ENCODE measurements at places on chromosomes 1 and 21.
A peak's percentile ranks its signal among the peaks of the same experiment; 100 is the strongest.

DNA sequence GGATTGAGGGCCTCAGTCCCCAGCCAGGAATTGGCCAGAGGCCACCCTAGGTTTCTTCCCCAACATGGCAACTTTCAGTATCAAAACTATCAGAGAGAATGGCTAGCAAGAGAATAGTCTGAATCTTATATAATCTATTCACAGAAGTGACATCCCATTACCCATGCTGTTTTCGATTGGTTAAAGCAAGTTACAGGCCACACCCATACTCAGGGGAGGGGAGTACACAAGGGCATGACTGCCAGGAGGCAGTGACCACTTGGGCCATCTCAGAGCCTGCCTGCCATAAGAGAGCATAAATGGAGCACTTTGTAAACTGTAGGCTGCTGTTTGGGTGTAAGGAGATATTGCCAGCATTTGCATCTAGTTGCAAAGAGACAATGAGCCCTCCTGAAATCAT lies 65.4 kb downstream of the FAM163A start:
- DNase-seq, result no peak

DNA sequence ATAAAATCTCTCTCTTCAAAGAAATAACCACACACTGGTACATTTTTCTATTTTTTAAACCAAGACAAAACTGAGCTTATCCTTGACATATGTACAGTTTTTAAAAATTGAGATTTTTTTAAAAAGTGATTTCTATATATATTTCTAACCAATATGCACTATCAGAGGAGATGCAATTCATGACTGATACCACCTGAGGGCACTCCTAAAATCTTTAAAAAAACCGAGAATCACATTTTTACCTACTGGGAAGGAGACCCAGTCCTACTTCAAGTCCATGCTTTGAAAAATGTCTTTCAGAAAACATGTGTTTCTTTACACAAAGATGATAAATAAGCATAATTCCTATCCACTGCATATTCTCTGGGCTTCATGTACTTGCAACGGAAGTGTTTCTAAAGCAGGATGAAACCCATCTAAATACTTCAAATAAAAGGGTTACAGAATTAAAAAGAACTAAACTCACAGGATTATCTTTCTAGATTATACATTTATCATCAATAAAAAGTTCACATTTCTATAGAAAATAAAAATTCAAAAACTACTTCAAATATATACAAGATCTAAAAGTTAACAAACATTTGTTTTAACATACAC lies 98.6 kb downstream of the ENAH start:
- DNase-seq, result peak; percentile 28

- DNase-seq, result peak; percentile 48
These were observed 683 bp downstream of the LRRC8D start for GRCh38 chr1:89821322-89822108.

- no peak for DNase-seq
These were observed 14.8 kb downstream of the SIM2 start for GRCh38 chr21:36713746-36714145.

- no peak for DNase-seq
These were observed 811.3 kb upstream of the ADGRL2 start for GRCh38 chr1:80989455-80989854.

DNA sequence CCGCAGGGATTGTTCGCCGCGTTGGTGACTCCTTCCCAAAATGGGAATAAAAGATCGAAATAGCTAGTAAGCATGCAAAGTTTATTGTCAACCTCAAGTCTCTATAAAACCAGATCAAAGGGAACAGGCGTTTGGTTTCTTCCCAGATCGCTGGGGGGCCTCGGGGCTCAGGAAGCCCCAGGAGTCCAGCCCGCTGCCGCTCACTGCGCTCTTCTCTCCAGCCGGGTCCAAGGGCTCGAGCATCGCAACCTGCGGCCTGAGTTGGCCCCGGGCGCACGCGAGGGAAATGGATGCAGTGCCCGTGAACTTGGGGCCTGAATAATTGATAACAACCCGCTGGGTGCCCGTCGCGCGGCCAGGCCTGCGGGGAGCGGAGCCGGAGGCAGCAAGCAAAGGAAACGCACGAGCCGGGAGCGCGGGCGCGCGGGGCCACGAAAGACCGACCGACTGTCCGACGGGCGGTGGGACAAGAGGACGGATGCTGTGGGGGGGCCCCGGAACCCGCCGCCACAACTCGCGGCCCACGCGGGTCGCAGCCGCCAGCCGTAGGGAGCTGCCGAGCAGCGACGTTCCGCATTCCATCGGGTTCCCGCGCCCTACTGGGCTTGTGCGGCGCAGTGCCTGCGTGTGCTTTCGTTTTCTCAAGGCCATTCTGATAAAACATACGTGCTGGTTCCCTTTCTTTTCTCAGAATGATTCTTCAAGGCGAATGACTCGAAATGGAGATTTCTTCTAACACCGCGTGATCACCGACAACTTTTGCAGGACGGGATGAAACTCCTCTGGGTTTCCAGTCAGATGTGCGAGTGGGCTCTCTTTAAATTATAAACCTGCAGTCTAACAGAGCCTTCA lies 14.0 kb upstream of the ALX3 start:
- peak; percentile 20 for DNase-seq

DNA sequence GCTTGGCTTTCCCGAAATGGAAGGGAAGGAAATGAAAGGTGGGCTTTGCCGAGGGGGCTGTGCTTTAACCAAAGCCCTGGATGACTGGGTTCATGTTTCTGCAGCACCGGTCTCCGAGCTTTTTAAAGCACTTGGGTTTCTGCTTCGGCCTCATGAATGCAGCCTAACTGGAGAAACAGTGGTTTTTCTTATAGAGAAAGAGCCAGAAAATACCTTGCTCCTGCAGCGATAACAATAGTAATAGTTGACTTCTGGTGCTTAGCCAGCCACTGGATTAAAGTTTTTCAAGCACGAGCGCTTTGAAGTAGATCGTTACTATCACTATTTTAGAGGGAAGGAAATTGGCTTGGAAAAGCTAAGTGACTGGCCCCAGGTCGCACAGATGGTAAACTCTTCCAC lies 500 bp upstream of the DOCK7 start:
- DNase-seq, result no peak
